Ammon's horn (tissue), 1 donor: ENCODE measurements at places on chromosomes 4 and X.

DNA sequence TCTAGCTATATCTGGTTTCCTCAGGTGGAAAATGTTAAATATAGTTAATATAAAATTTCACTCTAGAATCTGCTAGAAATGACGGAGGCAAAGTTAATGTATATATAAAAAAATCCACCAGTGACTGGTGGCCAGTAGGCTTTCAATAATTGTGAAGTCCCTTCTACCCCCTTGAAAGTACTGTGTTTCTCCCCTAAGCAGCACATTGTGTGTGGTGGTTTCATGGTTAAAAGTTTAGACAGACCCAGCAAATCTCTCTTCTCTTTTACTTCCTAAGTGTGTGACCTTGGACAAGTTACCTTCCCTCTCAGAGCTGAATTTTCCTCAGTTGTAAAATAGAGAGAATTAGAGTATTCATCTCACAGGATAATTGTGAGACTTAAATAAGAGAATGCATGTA, 600 bp upstream of the HEPH start:
- no peak for DNase-seq

DNA sequence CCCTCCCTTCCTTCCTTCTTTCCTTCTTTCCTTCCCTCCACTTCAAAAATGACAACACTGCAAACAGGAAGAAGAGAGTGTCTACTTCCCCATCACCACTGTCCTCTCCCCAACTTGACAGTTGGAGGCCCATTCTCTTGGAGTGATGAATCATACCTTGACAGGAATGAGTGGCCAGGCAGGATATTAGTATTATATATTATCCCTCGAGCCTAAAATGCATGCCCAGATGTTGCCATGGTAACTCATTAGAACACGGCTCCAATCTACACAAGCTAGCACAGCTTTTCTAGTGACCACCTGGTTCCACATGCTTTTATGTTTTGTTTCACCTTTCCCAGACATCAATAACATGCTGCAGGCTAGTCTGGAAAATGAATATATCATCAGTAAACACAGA, 71.3 kb upstream of the LHFPL1 start:
- DNase-seq: no peak

DNA sequence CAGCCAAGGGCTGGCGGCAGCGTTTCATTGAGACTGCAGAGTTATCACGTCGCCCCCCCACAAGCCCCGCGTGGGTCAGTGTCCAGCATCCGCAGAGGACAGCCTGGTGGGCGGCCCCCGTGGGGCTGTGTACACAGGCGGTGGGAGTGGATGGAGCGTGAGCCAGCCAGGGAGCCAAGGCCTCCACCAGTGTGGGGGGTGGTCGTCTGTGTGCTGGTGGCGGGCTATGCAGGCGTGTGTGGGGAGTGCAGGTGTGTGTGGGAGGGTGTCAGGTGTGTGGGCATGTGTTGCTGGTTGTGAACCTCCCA, 56.5 kb upstream of the NKX1-1 start:
- no peak for DNase-seq

DNA sequence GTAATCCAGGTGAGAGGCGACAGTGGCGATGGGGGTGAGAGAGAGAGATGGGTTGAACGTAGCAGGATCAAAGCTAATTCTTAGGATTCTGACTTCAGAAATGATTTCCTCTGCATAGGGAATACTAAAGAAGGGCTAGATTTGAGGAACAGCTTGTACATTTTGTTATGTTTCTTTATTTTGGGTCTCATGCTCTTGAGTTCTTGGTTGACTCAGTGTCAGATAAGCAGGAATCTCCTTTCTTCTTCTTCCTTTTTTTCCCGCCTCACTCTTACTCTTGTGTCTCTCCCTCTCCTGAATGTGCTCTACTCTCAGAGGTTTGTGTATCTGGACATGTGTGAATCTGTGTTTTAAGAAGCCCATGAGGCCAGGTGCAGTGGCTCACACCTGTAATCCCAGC, 36.4 kb downstream of the FAM193A start:
- DNase-seq: no peak

DNA sequence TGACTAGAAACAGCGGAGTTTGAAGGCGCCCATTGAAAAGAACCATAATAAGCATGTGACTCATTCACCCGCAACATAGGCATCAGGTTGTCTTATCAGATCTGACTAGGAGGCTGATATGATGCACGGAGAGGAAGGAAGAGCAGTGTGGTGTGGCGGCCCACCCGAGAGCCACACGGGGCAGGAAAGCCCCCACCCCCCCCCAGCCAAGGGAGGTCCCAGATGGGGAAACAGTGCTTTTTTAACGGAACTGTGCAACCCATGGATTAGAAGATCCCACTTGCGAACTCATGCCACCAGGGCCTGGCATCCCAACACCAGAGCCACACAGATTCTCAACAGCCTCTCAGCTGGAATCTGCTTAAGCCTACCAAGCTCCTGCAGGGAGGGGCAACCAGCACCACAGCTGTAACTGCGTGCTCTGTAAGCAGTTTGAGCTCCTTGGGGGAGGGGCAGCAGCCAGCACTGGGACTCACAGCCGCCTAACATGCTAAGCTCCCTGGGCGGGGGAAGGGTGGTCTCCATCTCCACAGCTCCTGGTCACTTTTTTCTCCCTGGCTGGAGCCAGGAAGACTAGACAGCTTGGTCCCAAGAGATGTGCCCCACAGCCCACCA, 466.2 kb downstream of the PDGFC start:
- DNase-seq: no peak

- no peak for DNase-seq
Measured at GRCh38 chrX:821327-822107, 190.9 kb downstream of the SHOX start.

- DNase-seq: no peak
Measured at GRCh38 chr4:75527482-75527881, 13.2 kb downstream of the THAP6 start.

DNA sequence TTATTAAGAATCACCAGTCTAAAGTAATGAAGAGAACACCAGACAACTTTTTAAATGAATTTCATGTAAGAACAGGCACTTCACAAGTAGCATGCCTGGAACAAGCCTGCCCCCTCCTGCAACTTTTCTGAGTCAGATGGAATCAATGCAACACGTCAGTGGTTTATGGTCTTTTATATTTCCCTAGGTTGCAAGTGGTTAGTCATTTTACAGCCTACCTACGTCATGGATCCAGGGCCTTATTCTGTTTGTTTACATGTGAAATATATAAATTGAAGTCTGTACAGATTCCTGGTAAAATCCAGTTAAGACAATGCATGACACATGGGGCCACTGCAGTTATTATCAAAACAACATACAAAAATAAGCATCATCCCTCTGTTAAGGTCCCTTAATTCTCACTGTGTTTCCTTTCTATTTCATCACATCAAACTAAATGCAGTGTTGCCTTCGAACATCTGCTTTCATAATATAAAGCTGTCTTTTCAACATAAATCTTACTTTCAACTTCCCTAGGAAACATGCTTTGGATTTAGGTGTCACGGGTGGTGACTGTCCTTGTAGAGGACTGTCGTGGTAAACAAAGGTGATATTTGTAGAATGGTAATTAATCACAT, 309.3 kb downstream of the FRMPD4 start:
- no peak for DNase-seq

GRCh38 chrX:17848545-17849265, 12.4 kb downstream of the RAI2 start:
- DNase-seq: no peak

DNA sequence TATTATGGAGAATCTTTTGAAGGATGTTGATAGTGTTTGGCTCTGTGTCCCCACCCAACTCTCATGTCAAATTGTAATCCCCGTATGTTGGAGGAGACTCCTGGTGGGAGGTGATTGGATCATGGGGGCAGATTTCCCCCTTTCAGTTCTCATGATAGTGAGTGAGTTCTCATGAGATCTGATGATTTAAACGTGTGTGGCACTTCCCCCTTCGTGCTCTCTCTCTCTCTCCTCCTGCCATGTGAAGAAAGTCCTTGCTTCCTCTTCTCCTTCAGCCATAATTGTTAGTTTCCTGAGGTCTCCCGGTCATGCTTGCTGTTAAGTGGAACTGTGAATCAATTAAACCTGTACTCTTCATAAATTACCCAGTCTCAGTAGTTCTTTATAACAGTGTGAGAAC, 166.1 kb upstream of the NUDT6 start:
- no peak for DNase-seq

DNA sequence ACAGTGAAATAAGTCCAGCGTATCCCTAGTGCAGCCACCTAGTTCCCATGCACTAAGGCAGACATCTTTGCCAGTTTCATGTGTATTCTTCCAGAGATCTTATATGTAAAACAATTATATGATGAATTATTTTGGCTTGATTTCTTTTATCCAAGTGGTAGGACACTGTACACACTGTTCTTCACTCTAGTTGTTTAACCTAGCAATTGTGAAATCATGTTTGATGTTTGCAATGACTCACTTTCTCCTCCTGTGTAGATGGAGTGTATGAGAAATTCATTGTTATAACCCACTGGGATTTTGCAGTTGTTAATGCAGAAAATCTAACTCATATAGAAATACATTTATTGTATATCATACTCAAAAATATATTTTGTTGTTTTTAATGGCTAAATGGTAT, 17.5 kb upstream of the TBC1D1 start:
- DNase-seq: no peak
